LoVo (cell line): ENCODE measurements at places on chromosomes 1 and 21.

DNA sequence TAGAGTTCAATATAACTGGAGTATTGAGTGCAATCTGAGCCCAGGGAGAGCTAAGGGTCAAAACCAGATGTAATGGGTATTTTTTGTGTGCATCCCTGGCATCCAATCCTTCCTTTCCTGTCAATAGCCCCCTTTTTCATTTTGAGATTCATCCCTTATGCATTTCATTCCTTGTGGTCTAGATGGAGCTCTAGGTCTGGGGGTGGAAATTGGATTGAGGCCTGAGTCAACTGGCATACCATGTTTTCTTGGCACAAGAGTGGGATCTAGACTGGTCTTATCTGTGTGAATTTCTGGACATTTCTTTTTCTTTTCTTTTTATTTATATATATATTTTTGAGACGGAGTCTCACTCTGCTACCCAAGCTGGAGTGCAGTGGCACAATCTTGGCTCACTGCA is 67.3 kb upstream of the RAB3GAP2 start:
- DNase-seq = no peak

DNA sequence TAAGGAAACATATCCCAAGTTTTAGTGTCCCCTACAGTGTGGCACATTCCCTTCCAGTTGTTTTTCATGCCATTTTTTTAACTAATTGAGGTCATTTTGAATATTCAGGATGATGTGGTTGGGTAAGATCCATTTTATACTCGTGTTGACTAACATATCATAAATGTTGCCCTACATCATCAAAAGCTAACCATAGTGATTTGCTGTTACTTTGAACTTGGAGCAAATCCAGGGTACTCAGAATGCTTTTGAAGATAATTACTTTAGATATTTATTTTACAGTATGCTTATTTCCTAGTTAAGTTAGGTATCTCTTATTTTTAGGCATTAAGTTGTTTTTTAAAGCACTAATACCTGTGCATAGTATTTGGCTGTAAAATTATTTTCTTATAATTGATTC is 57.8 kb downstream of the DYRK1A start:
- no peak for DNase-seq

DNA sequence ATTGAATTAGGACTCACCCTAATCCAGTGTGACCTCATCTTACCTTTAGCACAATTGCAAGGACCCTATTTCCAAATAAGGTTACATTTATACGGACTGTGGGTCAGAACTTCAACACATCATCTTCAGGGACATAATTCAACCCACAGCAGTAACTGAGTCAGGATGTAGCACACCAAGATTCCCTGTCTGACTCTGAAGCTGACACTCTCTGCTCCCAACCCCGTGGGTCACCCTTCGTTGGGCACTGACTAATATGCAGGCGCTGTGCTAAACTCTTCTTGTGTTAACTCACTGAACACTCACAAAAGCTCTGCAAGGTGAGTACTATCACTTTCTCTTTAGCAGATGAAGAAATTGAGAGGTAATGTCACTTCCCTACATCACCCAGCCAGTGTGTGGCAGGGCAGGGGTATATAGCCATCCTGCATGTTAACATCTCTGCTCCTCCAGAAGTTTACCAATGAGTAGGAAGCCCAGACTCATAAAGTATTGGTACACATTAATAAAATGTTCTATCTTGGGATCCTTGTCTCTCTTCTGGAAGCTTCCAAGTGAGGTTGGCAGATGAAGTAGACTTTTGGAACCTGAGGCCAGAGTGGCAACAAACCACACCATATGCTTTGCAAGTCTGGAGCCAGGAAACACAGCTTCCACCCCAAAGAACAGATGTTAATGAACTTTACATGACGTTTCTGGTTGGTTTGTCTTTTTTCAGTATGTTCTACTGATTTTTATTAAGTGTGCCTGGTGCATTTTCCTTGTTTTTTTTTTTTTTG is 139.2 kb upstream of the KLHDC7A start:
- DNase-seq = no peak

DNA sequence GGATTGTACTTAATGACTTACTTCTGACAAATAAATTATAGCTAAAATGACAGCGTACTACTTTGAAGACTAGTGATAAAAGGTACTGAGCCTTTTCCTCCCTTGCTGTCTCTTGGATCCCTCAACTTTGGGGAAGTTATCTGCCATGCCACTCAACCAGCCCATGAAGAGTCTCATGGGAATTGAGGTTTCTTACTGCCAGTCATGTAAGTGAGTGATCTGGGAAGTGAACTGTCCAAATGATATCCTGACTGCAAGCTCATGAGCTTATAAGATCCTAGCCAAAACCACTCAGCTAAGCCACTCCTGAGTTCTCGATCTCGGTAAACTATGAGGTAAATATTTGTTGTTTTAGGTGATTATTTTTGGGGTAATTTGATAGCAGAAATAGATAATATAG is 247.8 kb downstream of the NCAM2 start:
- DNase-seq = no peak

- no peak for DNase-seq
These were observed 27.5 kb downstream of the PEX14 start for GRCh38 chr1:10502206-10502605.
